ENCODE measurements at places on chromosomes 2 and 18.

DNA sequence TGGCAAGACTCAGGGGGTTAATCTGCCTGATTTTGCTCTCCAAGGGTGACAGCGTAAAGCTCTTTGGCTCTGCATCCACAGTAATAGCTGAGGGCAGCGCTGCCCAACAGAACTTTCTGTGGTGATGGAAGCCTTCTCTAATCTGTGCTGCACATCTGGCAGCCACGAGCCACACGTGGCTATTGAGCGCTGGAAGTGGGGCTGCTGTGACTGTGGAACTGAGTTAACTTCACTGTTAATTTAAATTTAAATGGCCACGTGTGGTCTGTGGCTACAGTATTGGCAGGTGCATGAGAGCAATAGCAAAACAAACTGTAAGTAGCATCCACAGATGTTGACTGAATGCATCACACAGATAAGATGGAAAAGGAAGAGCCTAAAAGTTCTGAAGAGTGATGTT, 47.3 kb upstream of the TMEM200C start:
- DNase-seq, result no peak

- DNase-seq, result no peak
Observed at GRCh38 chr2:120656273-120656950, 79.3 kb upstream of the GLI2 start.

- DNase-seq, result peak; percentile 88
Observed at GRCh38 chr2:83103613-83104012, 1355.5 kb downstream of the SUCLG1 start.

DNA sequence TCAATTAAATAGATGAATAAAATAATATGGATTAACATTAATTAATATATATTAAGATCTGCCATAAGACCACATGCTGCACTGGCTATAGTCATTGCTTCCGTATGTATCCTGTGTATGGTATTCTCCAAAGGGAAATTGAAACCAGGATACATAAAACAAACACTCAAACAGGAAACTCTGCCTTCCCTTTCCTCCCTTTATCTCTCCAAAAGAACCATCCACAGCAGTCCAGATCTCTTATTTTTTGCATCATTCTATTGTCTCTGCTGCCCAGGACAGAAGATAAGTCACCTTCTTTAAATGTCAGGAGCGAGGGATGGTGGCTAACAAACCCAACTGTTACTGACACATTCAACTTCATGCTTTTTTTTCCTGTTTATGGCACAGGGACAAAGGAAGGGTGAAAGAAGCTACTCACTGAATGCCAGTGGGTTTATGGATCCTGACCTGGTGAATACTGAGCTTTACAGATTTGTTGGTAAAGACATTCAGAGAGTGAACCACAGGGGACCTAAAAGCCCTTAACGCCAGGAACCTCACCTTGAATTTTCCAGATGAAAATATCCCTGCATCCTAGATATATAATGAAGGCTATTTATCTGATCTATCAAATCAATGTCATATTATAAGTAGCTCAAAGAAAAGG, 67.5 kb downstream of the CSRNP3 start:
- DNase-seq, result peak; percentile 16

- DNase-seq, result peak; percentile 60
Observed at GRCh38 chr2:80086831-80087230, 217.7 kb downstream of the LRRTM1 start.

DNA sequence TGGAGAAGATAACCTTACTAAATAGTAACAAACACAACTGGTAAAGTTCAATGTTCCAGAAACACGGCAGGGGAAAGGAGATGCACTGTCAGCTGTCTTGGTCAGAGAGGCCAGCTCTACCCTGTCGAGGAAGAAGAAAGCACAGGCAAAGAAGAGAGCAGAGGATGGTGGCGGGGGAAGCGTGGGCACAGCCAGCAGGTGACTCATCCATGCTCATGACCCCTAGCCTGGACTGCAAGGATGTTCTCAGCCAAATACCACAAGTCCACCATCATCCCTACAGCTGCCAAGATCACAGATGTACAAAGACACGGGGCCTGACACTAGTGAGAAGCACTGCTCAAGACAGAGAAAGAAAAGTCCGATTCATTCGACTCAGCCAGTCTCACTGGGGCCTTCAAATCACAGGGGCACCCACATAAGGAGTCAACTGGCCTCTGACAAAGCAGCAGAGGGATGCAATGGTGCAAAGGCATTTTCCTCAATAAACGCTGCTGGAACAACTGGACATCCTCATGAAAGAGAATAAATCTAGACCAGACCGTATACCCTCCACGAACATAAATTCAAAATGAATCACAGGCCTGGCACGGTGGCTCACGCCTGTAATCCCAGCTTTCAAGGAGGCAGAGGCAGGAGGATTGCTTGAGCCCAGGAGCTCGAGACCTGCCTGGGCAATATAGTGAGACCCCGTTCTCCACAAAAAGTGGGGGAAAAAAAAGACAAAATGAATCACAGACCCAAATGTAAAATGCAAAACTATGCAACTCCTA, 5.6 kb downstream of the DTYMK start:
- DNase-seq, result peak; percentile 94

DNA sequence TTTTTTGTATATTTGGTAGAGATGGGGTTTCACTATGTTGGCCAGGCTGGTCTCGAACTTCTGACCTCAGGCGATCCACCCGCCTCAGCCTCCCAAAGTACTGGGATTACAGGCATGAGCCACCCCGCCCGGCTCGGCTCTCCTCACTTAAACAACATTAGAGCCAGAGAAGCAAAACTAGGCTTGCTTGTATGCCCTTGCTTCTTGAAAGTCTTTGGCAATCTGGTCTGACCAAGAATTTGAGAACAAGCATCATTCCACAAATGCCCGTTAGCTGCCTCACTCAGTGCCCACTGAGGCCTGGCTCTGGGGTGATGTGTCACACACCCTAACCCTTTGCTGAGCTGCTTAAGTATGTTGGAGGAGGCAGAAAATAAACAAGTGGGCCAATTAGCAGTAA, 33.5 kb downstream of the SOWAHC start:
- no peak for DNase-seq

DNA sequence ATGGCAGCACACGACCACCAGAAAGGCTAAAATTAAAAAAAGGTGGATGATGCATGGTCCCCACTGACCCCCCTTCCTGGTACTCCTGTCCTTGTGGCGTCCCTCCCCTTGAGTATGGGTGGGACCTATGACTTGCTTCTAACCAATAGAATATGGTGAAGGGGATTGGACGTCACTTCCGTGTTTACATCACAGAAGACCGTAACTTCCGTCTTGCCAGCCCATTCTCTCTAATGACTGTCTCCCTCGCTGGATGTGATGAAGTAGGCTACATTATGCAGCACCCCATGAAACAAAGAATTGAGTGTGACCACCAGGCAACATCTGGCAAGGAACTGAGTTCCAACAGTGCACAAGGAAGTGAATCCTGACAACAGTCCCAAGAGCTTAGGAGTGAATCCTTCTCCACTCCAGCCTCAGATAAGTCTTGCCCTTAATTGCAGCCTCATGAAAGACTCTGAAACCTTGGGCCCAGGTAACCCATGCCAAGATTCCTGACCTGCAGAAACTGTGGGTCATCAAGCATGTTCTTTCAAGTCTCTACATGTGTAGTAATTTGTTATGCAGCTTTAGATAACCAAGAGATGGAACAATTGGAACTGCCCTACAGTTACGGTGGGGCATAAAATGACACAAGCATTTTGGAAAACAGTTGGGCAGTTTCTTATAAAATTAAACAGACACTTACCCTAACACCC, 80.1 kb upstream of the NPAS2 start:
- no peak for DNase-seq

DNA sequence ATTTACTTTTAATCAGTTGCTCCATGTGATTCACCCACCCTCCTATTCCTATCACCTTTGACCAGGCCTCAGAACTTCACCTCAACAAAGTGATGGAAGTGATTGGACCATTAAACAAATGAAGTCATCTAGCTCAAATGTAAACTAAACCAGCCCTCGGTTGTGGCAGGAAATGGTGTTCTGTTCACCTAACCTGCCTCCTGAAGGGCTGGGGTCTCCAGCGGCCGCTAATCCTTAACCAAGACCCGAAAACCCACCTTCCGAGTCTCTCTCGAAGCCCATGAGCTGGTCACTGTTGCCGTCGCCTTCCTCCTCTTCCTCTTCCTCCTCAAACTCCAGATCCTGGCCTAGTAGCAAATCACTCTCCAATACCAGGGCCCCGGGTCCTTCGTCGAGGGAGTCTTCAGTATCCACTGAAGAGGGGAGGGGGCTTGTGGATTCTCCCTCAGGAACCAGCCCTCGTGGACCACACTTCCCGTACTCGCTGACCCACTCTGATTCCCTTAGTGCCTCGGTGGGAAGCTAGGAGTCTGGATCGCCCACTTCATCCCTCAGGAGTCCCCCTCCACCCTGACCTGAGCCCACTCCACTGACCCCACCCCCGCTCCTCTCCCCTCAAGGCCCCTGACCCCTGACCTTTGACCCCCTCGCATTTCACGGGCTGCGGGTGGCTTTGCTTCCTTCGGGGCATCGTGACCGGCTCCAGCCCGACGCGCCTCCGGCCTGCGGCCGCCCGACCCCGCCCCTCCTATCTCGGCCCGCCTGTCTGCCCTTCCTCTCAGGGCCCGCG, 503 bp downstream of the ZNF513 start:
- peak; percentile 29 for DNase-seq

GRCh38 chr2:129901754-129902415, 77.6 kb upstream of the RAB6C start:
- no peak for DNase-seq

DNA sequence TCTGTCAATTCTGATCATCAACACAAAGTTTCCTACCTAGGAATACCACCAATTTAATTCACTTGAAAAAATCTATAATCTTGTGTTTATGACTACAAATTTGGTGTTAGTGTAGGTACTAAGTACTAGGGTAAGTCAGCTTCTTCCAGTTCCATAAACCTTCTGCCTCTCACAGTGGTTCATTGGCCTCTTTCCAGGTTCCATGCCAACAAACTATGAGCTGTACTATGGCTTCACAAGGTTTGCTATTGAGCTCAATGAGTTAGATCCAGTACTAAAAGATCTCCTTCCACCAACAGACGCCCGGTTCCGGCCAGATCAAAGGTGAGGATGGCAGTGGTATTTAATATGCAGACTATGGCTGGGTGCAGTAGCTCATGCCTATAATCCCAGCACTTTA, 58.8 kb downstream of the PRKRA start:
- DNase-seq, result peak; percentile 31

DNA sequence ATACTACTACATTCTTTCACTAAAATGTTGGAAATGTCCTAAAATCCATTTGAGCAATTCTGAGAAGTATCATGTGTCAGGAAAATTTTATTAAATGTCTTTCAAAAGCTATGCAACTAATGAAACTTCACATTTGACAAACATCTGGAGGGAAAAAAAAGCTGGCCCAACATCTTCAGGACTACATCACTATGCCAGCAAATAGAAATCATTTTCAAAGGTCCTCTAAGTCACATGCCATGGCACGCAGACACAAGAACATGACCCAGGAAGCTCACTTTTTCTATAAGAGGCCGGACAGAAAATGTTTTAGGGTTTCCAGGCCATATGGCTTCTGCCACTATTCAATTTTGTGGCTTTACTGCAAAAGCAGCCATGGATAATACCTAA, 11.6 kb downstream of the KANSL3 start:
- DNase-seq, result no peak

DNA sequence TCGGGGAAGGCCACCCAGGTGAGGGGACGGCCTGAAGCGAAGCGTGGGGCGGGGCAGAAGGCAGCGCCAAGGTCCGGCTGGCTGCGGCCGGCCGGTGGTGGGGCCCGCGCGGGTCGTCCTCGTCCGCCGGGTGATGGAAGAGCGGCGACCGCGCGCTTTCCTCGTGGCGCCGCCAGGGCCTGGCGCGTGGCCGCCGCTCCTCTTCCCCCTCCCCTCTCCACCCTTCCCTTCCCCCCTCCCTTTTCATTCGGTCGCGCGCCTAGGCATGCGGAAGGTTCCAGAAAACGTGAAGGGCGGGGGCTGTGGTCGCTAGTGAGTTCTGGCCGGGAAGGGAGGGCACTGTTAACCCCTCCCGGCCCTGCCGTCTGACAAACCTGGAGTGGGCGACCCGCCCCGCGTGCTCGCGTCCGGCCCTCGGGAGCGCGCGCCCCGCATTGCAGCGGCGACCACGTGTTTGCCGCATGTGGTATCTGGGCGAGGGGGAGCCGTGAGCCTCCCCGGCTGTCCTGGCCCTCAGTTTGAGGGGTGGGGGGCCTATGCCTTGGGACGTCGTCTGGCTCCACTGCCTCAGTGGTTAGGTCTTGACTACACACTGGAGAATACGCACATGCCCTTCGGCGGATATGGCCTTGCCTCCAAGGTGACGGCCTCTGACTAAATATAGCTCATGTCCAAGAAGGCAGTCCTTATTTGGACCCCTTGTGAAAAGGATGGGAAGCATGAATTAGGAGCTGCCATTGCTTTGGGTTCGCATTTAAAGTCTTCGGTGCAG, 579 bp downstream of the MAT2A start:
- peak; percentile 63 for DNase-seq

DNA sequence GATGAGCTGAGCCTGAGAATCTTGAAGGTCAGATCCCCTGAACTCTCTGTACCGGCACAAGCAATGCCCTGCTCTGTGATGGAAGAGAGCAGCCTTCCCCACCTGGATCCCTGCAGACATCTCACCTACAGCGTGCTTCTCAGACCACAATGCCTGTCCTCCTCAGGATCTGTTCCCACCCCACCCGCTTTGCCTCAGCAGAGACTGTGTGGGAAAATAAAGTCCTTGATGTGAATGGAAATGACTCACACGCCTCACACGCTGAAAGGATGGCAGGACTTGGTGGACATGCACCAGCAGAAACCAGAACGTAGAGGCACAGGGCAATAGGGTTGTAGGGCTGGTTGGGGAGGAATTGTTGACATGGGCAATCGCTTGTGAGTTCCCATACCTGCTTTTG, 117.9 kb upstream of the POU3F3 start:
- DNase-seq, result no peak

- DNase-seq, result peak; percentile 67
Observed at GRCh38 chr2:25491966-25492532, 150.3 kb upstream of the DNMT3A start.

GRCh38 chr2:144402251-144402650, 117.7 kb downstream of the ZEB2 start:
- no peak for DNase-seq

DNA sequence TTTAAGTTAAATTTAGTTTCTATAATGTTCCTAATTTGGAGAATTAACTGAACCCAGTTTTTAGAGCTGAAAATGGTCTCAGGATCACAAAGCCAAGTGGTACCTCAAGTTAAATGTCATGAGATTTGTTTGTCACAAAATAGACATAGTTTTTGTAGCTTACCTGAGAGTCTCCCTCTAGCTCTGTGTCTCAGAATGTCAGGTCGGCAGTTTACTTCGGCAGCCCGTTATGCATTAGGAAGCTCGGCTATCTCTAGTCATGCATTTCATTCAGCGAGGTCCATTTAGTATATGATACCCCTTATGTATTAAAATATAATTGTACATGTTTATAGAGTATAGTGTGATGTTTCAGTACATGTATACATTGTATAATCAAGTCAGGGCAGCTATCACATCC, 155.6 kb downstream of the EML6 start:
- DNase-seq, result no peak

Data from fibroblast of pulmonary artery (primary cell).